Mucosa of gallbladder (tissue), 1 donor: ENCODE measurements at places on chromosomes 7 and 10. TPM values are rescaled to one million over a fixed set of nuclear protein-coding genes. Genes with fewer than 3 reads are reported as not detected.

The GARIN1A gene
- 2.6 TPM for total RNA-seq

The CRPPA gene
- total RNA-seq: 3.3 TPM

The SRGN gene
- 91.4 TPM for total RNA-seq

The PPP1R17 gene
- total RNA-seq: not detected

GRCh38 chr10:112723876-112724275 lies 226.2 kb upstream of the TCF7L2 start:
- DNase-seq: no peak

- DNase-seq: no peak
Measured at GRCh38 chr10:80132299-80133139, at the start of gene PLAC9. Gene PLAC9 (plus strand): TSS chr10:80132730. CDS start chr10:80132763, 33 bp downstream.

DNA sequence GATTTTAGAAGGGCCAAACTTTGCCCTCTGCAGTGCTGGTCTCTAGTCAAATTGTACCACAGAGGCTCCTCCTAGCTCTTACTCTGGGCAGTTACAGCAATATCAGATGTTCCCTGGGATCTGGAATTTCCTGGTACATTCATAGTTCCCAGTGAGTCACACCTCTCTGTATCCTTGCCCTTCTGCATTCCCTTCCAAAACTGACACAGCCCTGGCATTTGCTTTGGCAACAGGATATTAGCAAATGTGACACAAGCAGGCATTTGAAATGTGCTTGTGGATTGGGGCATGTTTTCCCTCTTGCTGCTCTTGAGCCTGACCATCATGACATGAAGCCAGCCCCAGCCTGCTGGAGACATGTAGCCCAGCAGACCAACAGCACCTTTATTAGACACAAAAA lies 284.7 kb upstream of the AKR1E2 start:
- DNase-seq: peak; percentile 32

DNA sequence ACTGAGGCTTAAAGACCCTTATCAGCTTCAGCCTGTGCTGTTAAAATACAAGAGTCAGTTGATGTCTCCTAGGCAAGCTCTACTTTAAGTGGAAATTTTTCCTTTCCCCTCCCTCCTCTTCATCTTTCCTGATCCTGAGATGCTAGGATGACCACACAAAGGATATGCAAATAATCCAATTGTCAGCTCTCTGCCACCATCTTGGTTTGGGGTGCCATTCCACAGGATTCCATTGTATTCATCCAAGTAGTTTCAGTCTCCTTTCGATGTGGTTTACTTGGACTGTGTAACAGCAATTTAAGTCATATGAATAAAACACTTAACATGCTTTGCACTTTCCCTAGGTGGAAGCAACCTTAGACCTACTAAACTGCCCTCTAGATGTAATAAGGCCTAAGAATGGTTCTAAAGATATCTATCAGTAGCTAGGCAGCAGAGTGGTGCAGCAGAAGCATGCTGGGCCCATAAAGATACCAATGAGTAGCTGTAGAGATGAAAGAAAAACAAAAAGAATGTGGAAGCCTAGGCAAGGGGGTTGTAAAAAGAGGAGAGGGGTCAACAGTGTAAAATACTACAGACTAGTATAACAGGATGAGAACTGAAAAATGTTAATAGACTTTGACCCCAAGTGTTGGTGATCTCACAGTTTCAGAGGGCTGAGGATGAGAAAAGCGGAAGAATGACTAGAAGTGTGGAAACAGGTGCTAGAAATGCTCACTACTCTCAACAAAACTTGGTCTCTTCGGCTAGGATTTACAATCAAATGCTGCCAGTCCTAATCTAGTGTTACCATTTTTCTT lies 2.4 kb upstream of the CFAP69 start:
- DNase-seq: no peak

- no peak for DNase-seq
Measured at GRCh38 chr10:61050120-61050745, 106.2 kb upstream of the RHOBTB1 start.

GRCh38 chr10:124992462-124993344 lies 50.8 kb downstream of the ZRANB1 start:
- peak; percentile 74 for DNase-seq

DNA sequence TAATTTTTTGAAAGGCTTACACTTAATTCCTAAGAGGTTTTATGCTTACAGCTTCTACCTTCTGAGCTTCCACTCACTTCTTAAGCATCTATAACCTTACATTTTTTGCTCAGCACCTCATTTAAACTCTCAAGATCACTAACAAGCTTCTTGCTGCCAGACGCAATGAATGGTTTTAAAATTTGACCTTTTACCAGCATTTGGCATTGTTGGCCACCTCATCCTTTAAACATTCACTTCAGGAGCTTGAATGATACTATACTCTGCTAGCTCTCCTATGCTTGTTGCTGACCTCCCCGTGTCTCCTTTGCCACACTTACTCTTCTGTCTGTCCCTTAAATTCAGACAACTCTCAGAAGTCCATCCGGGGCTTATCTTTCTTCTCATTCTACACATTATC lies 37.7 kb upstream of the ODAD2 start:
- no peak for DNase-seq
